ENCODE measurements at places on chromosomes 1 and 21. TPM values are rescaled to one million over a fixed set of nuclear protein-coding genes. Genes with fewer than 3 reads are reported as not detected.
A peak's percentile ranks its signal among the peaks of the same experiment; 100 is the strongest.

Gene NTMT2
- total RNA-seq: not detected

Gene KIF26B
- total RNA-seq: 1.2 TPM

GRCh38 chr1:100494393-100495084, 43.4 kb upstream of the GPR88 start:
- DNase-seq: no peak

GRCh38 chr1:98028800-98029199, 108.0 kb upstream of the DPYD start:
- DNase-seq: no peak

DNA sequence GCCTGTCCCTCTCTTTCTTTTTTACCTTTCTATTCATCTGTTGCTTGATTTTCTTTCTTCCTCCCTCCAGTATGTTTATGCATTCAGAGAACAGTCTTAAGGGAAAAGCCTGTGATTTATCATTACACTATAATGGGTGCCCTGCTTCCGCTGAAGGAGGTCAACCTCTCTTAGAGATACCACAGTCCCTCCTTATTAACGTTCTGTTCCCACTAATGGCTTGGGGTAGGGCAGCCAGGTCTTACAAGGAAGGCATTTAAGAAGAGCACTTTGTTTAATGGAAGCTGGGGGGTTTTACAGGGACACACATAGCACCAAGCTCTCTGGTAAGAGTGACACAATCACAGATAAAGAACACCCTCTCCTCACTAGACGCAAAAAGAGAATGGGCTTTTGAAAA, 523.5 kb downstream of the NUF2 start:
- DNase-seq: no peak

DNA sequence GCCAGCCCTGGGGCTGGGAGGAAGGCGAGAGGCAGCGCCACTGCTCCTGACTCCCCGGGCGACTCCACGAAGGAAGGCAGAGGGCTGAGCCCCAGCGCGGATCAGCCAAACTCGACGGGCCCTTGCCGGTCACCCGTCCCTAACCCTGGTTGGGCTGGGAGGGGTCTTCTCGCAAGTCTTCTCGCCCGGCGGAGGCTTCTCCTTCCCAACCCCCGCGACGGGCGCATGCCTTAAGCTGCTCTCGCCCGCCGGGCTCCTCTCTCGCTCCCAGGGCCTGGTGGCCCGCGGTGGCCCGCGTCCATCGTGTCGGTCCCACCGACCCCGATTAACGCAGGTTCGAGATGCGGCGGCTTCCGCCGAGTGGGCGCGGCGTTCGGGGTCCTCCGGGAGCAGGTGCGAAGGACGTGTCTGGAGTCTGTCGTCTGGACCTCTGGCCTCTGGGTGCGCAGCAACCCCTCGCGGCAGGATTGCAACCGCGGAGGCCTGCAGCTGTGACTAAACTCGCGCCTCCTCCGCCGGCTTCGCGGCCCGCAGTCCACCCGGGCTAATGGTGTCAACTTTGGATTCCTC, 29.0 kb upstream of the PPM1J start:
- peak; percentile 76 for DNase-seq

Measured in stomach (tissue), 19 donors.